Activated CD4-positive, alpha-beta T cell treated with anti-CD3 and anti-CD28 coated beads, Interleukin-10, Interleukin-2, amounts not matched to agents 100 ng/mL and 50 ng/mL, durations not matched to agents 16 hours and 8 hours (primary cell): ENCODE measurements at places on chromosomes 2 and 18.

DNA sequence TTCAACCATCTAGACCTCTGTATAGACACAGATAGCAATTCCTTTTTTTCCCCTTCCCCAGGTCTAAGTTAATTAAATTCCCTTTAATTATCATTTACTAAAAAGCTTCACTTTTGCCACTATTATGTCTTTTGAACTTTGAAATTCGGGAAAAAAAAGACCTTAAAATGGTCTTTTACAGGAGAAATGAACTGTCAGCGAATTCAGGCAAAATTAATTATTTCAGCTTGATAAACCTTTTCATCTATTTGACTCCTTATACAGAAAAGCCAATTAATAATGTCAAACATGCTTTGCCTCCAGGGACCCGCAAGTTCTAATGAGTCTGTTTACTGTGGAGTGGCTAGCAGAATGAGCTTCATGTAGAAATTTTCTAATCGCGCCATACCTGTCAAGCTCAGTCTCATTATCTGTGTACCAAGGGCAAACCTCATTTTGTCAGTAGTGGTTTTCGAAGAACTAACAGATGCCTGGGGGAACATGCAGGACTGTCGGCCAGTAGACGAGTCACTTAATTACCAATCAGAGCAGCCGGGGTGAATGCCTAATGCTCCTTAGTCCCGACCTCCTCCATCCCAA is 287.7 kb downstream of the INSIG2 start:
- DNase-seq: no peak

- no peak for DNase-seq
Observed at GRCh38 chr2:164847981-164848741, 6.5 kb upstream of the COBLL1 start.

DNA sequence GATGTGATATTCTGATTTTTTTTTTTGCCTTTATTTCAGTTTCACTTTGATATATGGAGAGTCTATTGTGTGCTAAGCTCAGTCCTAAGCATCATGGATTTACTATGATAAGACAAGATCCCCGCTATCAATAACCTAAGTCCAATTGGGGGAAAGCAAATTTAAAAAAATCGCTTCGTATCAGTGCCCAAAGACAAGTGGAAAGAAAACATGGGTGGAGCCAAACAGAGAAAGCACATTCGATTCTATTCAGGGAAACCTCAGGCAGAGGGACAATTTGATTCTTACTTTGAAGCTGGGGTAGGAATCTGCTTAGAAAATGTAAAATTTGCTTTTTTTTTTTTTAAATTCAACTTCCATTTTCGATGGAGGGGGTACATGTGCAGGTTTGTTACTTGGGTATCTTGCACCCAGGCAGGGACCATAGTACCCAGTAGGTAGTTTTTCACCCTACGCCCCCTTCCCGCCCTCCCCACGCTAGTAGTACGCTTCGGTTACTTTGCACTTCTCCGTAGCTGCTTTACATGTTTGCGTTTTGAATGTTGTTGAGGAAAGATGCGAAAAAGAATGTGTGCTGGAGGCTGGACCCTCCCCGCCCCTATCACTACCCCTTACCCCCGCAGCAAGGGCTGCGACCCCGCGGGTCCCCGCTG is 12.4 kb downstream of the KIF5C start:
- no peak for DNase-seq

- DNase-seq: no peak
Observed at GRCh38 chr2:160575368-160575767, 81.8 kb upstream of the RBMS1 start.

- no peak for DNase-seq
Observed at GRCh38 chr2:7269106-7269643, 352.0 kb downstream of the RNF144A start.

- no peak for DNase-seq
Observed at GRCh38 chr2:71783815-71784214, 330.5 kb downstream of the DYSF start.

DNA sequence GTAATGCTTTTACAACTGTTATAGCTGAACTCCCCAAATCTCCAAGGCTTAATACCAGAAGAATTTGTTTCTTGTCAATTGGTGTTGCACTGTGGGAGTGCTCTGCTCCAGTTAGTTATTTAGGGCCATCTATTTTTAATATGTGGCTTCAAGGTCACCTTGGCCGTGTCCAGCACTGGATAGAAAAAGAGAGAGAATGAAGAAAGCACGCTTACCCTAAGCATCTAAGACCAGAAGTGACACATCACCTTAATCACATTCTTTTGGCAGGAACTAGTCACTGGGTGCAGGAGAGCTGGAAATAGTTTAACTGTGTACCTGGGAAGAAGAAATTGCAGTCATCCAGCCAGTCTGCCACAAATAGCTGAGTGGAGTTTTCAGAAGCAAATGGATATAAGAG is 78.8 kb downstream of the VWC2L start:
- no peak for DNase-seq

DNA sequence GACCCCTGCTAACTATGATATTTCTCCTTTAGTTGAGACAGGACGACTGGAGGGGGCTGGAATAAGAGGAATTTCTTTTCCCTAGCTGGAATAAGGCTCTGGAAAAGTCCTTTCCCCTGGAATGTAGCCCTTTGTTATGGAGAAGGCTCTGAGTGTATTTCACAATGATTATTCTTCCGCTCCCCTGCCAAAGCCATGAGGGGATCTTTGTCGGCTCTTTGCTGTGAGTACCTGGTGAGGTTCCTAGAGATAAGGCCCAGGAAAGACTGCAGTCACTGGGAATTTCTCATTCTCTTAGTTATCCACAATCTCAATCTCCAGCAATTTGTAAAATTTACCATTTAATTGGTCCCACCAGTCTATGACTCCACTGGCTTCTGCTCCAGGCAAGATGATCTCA is 340.2 kb upstream of the HNRNPA3 start:
- no peak for DNase-seq

DNA sequence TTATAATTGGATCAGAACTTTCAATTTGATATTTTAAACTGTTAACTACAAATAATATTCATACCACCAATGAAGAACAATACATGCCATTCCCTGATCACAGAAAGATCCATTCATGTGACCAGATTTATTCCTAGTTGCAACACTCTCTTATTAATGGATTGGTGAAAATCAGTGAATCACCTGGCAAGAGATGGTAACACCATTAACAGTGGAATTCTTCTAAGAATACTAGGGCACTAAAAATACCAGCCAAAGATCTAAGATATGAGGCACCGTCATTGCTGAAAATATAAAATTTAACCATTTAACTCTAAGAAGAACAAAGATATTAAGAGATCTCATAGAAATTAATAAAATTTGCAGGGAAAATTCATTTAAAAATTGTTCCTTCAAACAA is 58.1 kb downstream of the MAP4K3 start:
- DNase-seq: no peak

- DNase-seq: peak; percentile 60
Observed at GRCh38 chr2:212052412-212053159, 486.0 kb downstream of the ERBB4 start.

DNA sequence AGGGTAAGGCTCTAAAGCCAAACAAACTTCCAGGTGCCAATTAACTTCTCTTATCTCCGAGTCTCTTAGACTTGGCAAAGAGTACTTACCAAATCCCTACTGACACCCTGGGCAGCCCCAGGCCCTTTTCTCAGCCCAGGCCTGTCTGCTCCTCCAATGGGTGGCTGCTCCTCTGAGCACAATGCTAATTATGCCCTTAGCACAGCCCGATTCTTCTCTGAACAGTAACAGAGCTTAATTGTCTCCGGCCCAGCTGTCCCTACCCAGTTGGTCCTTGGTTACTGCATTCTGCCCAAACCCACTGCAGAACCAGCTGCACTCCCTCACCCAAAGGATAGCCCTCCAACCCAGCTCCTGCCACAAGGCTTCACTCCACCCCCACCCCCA is 110.3 kb downstream of the SMAD7 start:
- DNase-seq: no peak

DNA sequence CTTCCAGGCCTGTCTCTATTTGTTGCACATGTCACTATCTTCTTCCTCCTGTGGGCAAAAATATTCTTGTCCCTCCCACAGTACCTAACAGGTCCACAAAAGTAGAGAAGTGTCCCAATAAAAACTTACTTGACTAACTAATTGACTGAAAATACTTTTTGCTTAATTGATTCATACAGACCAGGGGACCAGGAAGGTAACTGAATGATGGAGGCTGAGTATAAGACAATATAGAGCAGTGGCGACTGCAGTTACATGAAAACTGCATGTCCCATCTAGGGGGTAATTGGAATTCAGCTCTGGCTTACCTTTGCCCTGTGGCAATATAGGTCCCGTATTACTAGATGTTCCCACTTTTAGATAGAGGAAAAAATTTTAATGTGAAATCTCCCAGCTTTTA is 112.9 kb upstream of the CREB1 start:
- no peak for DNase-seq

DNA sequence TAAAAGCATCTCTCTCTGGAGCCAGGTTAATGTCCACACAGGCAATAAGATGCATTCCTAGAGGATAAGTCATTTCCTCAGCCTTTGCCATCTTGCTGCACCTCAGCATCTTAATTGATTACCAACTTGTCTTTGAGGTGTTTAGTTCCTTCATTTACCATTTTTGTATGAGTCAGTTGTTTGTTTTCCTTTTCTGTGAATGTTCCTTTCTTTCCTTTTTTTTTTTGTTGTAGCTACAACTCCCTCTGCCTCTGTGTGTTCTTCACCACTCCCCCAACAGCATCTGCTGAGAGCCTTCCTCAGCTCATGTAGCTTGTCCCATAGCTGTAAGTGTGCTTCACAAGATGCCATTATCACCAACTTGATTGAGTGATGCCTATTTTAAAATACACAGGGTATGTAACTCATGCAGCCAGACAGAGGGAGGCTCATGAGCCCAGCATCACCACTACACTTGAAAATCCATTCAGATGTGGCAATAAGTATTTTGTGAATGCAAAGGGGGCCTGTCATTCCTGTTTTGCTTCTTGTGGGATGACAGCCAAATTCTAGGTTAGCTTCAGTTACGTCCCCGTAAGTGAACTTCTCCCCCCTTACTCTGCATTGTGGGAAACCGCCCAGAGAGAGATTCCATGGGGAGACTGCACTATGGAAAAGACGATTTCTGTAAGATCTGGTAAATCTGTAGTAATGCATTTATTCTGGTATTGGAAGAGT is 315.9 kb upstream of the ZEB2 start:
- no peak for DNase-seq

DNA sequence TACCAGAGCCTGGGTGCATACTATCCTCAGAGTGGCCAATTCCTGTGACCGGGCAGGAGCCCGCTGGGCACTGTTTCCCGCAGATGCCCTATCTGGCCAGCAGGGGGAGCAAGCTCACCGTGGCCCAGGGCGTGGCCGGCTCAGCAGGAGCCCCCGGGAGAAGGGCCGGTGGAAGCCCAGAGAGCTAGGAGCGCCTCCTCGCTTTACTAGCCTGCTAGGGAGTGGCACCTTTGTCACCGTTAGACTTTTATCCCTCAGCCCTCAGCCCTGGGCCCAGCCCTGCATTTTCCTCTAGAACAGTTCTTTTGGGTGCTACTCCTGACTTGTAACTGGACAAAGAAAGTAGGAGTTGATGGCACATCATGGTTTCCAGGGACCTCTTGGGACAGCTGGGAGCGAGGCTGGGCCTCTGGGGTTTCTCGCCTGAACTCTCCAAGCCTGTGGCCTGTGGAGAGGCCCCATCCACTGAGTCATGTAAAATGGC is 24.0 kb downstream of the TMEM177 start:
- DNase-seq: peak; percentile 75

- DNase-seq: no peak
Observed at GRCh38 chr2:218824004-218824403, 7.6 kb downstream of the PRKAG3 start.

- DNase-seq: no peak
Observed at GRCh38 chr2:72574886-72575285, 250.9 kb downstream of the EXOC6B start.

GRCh38 chr2:241932899-241933178 is 63.3 kb downstream of the RTP5 start:
- no peak for DNase-seq

- DNase-seq: no peak
Observed at GRCh38 chr18:77157312-77157711, 24.7 kb upstream of the MBP start.

GRCh38 chr2:152396763-152397162 is 61.8 kb downstream of the FMNL2 start:
- no peak for DNase-seq

GRCh38 chr2:55038428-55038827 is 11.8 kb downstream of the RTN4 start:
- no peak for DNase-seq

- DNase-seq: no peak
Observed at GRCh38 chr2:222656526-222657446, 894 bp upstream of the FARSB start.

- no peak for DNase-seq
Observed at GRCh38 chr2:204535764-204536163, 9.5 kb upstream of the PARD3B start.

GRCh38 chr2:8564475-8564874 is 117.4 kb upstream of the ID2 start:
- no peak for DNase-seq

DNA sequence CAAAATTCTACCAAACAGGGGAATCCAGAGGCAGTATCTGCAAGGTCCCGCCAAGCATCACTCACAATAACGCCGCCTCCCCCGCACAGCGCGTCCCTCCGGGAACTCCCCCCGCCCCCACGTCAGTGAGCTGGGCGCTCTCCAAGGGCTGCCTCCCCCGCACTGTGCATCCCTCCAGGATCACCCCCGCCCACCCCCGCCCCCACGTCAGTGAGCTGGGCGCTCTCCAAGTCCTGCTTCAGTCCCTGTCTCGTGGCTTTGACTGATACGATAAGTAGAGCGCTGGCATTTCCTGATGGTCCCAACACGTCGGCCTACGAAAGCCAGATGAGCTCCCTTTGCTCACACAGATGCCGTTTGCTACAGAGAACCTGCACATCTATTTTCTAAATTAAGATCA is 130.7 kb upstream of the TPO start:
- DNase-seq: no peak

DNA sequence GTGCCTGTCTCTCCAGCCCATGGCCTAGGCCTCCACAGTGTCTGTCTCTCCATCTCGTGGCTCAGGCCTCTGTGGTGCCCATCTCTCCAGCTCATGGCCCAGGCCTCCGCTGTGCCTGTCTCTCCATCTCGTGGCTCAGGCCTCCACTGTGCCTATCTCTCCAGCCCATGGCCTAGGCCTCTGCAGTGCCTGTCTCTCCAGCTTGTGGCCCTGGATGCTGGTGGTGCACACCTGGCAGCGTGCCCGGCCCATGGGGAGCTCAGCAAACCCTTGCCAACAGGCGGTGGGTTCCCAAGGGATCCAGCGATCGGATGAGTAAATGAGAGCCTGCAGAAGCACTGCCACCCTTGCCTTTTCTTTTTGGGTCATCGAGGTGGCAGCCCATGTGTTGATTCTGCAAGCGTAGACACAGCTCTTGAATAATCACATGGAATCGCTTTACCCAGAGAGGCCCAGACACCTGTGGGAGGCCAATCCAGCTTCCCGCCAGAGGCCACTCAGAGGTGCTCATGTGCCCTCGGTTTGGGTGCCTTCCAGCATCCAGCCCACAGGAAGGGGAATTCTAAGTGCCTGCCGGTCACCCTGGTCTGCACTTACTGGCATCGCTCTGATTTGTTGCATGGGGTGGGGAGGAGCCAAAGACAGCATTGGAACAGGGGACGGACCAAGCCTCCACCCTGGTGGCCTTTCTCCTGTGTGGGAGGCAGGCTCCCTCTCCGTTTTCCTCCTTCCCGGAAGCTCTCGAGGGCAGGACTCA is 101.8 kb upstream of the HDAC4 start:
- no peak for DNase-seq
